CD4-positive, alpha-beta T cell treated with Interferon gamma for 1 hour (primary cell): ENCODE measurements at places on chromosomes 12 and 14.

- DNase-seq: no peak
Measured at GRCh38 chr12:52395761-52396434, 10.2 kb downstream of the KRT82 start.

DNA sequence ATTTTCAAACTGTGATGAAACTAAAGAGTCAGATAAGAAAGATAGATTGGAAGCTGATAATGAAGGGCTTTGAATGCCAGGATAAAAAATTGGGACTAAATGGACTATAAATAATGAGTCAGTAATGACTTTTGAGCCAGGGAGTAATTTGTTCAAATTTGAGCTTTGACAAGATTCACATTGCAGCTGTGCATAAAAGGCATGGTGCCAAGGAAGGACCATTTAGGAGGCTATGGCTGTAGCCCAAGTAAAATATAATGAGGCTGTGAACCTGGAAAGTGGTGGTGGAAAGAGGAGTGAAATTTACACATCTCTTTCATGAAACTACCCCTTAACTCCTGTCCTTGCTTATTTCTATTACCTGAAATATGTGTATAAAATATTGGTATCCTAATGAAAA is 218.5 kb downstream of the SLC6A15 start:
- no peak for DNase-seq

DNA sequence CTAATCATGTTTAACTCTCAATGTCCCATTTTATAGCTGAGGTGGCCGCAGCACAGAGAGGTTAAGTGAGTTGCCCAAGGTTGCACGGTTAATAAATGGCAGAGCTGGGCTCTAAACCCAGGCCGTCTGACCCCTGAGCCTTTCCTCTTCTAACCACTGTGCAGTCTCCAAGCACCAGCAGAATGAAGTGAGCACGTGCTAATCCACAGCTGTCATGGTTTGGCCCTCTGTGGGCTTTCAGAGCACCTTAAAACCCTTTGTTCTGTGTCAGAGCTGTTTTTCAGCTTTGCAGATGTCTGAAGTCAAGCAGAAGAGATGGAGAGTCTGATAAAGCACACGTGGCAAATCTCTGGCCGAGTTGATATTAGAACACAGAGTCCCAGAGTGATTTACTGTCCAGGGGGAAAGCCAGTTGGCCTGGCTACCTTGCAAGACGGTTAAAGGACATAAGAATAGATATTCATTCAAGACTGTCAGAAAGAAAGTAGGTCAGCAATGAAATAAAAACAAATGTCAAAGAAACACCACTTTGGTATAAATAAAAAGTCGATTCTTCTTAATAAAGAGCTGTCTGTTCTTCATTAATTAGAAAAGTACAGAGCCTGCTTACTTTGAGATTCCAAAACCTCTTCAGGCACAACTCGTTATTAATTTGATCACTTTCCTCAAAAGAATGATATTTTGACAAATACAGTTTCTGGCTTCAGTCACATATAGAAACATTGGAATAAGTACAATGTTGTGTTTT is 107.3 kb downstream of the CRADD start:
- no peak for DNase-seq

DNA sequence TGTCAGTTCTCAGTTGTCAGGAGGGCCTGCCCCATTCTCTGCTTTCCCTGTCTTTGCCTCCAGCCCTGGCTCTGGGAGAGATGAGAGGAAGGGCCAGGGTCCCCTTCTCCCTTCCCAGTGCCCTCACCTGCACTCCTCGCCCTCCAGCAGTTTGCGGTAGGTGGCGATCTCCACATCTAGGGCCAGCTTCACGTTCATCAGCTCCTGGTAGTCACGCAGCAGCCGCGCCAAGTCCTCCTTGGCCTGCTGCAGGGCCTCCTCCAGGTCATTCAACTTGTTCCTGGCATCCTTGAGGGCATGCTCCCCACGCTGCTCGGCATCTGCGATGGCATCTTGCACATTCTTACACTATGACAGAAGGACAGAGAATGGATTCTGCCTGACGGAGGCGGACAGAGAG is 5.4 kb downstream of the KRT2 start:
- no peak for DNase-seq

DNA sequence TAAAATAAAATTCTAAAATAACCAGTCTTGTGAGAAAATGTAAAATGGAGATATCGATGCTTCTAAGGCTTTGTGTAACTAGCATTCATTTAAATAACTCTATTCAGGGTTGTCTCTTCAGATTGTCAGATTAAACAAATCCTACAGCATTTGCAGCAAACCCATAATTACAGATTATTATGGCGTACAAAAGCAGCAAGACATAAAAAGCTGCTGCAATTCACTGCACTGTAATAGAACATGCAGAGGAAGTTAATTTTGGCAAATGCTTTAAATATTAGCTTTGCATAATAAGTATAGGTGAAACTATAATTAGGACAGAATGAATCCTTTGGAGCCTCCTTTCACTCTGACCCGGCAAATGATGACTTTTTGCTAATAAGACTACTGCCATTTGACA is 98.3 kb downstream of the INSM2 start:
- DNase-seq: no peak

- no peak for DNase-seq
Measured at GRCh38 chr14:100155049-100155621, 4.3 kb downstream of the DEGS2 start.

- DNase-seq: no peak
Measured at GRCh38 chr14:91253795-91254323, 9.4 kb upstream of the GPR68 start.

GRCh38 chr12:109449845-109450532 is 27.1 kb downstream of the KCTD10 start:
- DNase-seq: no peak

- no peak for DNase-seq
Measured at GRCh38 chr12:123164710-123165261, 13.9 kb upstream of the PITPNM2 start.

- DNase-seq: no peak
Measured at GRCh38 chr14:83461521-83461920, 1927.9 kb upstream of the SEL1L start.

DNA sequence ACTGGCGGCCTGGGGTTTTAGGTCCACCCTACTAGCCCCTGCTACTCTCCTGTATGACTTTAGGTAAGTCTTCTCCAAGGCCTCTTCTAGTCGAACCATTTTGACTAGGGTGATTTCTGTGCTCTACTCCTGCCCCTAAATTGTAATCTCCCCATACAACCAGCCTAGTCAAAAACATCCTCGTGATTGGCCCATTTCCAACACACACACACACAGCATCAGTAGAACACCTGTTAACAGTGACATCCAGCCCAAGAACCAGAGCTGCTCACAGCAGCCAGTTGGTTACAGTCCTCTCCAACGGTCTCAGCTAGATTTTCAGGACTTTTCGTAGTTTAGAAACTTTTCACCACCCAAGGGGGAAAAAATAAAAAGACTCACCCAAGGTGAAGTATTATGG is 30.9 kb downstream of the NT5DC3 start:
- DNase-seq: no peak

- DNase-seq: no peak
Measured at GRCh38 chr14:77804592-77804991, 4.7 kb downstream of the ADCK1 start.

DNA sequence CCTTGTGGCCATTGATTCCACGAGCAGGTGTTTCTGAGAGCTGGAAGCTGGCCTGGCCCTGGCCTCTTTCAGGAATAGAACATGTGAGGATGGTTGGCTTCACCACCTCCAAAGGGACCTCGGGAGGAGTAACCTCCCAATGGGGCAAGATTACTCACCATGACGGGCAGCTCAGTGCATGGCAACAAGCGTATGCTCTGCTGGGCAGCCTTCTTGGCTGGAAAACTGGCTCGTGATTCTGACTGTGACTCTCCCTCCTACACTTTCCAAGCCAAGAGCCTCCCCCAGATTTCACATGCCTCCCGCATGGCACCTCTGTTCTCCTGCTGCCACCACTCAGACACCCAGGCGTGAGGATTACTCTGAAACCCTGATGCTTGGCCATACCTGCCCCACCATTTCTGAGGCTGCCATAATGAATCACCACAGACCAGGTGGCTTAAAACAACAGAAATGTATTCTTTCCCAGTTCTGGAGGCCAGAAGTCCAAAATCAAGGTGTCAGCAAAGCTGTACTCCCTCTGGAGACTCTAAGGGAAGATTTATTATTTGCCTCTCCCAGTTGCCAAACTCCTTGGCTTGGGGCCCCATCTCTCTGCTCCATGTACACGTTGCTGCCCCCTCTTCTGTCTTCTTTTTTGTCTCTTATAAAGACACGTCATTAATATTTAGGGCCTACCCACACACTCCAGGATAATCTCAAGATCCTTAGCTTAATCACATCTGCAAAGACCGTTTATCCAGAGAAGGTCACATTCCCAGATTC is 215.9 kb downstream of the CHST11 start:
- DNase-seq: no peak

GRCh38 chr14:50398189-50398580 is 1.5 kb upstream of the CDKL1 start:
- no peak for DNase-seq

- DNase-seq: no peak
Measured at GRCh38 chr12:128825835-128826234, 2.1 kb upstream of the SLC15A4 start.

GRCh38 chr14:81686512-81686911 is 152.9 kb upstream of the SEL1L start:
- no peak for DNase-seq

GRCh38 chr12:102498471-102498870 is 18.1 kb upstream of the IGF1 start:
- peak; percentile 10 for DNase-seq

GRCh38 chr12:72828662-72829324 is 556.6 kb downstream of the TRHDE start:
- no peak for DNase-seq

GRCh38 chr14:90551070-90551704 is 154.4 kb downstream of the CALM1 start:
- no peak for DNase-seq

GRCh38 chr12:6326316-6327228 is 15.3 kb downstream of the TNFRSF1A start:
- no peak for DNase-seq

DNA sequence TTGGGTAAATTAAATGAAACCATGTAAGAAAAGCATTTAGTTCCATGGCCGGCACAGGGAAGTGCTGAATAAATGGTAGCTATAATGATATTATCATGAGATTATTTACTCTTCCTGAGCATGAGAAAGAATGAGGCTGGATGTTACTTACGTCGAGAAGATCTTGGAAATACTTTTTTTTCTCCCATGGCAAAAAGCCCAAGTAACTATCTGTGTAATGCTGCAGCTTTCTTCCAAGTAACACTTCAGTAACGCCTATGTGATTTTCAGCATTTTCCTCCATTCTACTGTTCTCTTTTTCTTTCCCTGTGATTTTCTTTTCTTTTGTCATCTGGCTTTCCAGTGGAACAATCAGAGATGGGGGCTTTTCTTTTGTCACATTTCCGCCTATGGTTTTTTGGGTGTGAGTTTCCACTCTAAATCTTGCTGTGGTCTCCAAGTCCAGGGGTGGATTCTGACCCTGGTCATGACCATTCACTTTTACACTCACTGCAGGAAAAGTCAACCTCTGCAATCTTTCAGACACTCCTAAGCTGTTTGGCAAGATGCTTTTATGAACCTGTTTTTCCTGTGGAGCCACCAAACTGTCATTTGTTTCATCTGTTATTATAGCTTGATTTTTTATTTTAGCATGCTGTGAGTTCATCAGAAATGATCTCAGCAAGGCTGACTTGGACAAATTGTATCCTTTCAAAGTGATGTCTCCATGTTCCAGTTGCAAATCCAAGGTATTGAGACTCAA is 25.0 kb upstream of the SYCP3 start:
- no peak for DNase-seq

DNA sequence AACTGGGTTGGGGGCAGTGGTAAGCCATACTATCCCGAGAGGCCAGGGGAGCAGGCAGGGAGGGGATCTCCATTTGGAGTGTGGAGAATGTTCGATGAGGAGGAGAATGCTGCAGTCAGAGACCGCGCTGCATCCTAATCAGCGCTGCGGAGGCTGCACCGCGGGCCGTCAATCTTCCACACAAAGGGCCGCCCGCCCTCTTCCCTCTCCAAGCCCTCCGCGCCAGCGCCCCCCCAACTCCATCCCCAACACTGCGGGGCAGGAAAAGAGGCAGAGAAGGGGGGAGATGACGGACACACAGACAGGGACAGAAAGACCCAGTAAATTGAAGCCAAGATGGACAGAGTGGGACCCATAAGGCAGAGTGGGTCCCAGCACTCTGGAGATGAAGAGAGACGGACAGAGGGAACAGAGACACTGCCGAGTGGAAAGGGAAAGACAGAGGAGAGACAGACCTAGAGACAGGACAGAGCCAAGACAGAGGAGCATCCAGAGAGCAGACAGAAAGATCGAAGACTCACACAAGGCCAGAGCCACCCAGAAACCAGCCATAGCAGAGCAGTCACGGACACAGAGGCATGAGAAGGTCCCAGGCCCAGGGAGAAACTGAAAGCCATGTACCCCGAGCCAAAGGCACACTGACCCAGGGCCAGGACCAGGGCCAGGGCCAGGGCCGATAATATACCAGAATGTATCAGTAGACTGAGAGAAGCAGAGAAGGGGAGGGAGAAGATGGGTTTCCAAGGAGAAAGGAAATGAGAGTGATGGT is 3.5 kb downstream of the CISTR start:
- no peak for DNase-seq
